ENCODE measurements at places on chromosomes 7 and 10.
A peak's percentile ranks its signal among the peaks of the same experiment; 100 is the strongest.

DNA sequence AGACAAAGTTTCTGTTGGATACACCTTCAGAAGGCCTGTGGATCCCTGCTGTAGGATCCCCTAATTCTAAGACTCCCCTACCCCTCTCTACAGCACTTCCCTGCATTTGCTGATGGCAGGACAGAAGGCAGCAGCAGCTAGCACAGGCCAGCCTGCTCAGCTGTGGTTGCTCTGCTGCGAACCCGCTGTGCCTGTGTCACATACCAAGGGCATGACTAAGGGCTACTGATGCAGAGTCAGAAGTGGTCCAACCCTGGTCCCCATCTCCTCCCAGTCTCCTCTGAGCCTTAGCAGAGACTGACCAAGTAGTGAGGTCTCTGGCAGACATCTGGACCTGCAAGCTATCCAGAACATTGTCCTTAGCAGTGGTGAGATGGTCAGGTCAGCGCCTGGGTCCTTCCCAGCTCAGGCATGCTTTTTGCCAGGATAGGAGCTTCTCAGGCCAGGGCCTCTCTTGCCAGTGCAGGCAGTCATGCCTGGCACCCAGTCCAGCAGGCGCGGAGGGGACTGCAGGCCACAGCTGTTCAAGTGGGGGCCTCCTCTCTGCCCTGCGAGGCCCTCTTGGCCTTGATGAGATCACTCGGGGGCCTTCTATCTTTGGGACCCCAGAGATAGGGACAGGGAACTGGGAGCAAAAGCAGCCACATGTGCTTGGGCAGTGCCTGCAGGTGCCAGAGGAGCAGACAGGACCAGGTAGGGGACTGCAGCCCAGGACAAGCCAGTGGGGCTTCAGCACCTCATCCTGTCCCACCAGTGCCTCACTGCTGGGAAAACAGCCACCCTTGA is 146.4 kb downstream of the ZNF248 start:
- DNase-seq, result no peak

DNA sequence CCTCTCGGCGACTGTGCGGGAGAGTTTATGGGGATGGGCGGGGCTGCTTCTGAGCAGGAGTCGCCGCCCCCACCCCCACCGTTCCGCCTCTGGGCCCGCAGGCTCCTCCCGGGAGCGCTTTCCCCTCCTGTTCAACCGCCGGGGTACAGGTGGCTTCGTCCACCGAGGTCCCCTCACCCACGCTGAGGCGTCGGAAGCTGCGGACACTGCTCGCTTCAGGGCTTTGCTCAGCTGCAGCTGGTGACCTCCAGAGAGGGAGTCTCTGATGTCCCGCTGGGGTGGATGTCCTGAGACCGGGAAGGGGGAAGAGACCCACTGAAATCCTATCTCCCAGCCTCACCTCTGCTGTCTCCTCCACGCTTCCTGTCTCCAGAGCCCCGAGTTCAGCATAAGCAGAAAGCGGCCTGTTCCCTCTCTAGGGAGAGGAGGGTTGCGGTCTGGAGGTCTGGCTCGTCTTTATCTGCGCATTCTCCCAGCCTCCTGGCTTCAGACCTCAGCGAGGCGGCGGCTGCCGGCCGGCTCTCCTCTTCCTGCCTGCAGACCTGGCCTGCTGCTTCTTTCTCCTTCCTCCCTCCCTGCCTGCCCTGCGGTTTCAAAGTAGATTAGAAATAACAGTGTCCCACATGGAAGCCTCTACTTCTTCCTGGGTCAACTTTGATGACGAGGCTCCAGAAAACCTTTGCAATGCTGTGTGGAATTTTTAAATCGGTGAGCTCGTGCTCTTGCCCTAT is 1.8 kb downstream of the CYP2E1 start:
- no peak for DNase-seq

GRCh38 chr7:64636386-64636785 is 29.5 kb upstream of the ZNF107 start:
- DNase-seq, result peak; percentile 31

GRCh38 chr7:44988701-44989100 is 9.9 kb upstream of the MYO1G start:
- DNase-seq, result no peak

- DNase-seq, result no peak
Observed at GRCh38 chr10:5556576-5556975, 31.8 kb downstream of the CALML3 start.

GRCh38 chr10:131859341-131860020 is 41.3 kb upstream of the PPP2R2D start:
- DNase-seq, result no peak

DNA sequence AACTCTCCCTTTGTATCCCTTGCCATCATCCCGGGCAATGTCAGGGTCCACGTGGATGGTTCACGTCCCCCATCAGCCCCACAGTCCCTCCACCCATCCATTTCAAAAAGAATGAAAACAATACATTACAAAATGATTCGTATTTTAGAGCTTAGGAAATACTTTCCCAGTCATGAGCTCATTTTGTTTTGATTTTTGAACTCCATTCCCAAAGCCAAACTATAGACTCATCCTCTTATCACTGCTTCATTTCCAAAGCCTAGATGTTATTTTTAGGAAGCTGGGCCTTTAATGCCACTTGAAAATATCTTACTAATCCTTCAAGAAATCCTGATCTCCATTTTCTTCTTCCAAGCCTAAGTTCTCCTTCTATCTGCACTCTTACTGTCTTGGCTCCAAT is 72.1 kb downstream of the WNT2 start:
- no peak for DNase-seq

DNA sequence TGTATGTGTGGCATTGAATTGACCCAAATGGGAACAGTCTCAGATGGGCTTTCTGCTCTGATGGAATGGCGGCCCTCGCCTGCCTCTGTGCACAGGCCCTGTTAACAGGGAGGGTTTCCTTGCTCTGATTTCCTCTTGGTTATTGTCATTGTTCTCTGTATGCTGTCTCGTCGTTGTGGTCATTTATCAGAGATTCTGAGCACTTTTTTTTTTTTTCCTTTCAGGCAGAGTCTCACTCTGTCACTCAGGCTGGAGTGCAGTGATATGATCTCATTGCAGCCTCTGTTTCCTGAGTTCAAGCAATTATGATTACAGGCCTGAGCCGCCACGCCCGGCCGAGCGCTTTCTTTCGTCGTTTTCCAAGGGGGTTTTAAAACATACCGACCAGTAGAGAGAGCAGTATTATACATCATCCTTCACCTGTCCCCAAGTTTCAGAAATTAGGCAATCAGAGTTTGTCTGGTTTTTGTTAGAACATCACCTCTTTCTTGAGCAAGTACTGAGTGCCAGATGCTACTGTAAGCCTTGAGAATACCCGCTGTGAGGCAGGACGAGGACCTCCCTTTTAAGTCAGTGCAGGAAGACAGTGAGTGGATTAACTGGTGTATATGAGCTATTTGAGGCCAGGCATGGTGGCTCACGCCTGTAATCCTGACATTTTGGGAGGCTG is 6.5 kb downstream of the CHST12 start:
- peak; percentile 35 for DNase-seq

GRCh38 chr7:151706277-151707104 is 170.4 kb downstream of the PRKAG2 start:
- no peak for DNase-seq

GRCh38 chr10:83987216-83987615 is 152.1 kb upstream of the GHITM start:
- no peak for DNase-seq

GRCh38 chr7:47252675-47253074 is 329.2 kb downstream of the TNS3 start:
- DNase-seq, result no peak
